ENCODE measurements at places on chromosomes 5 and 9. TPM values are rescaled to one million over a fixed set of nuclear protein-coding genes. Genes with fewer than 3 reads are reported as not detected.

GRCh38 chr5:156543348-156544145 is 216.6 kb downstream of the SGCD start:
- no peaks in the 10 kb centered on the region for H3K36me3 ChIP-seq
- no peaks in the 10 kb centered on the region for H3K27me3 ChIP-seq
- no peak for DNase-seq
- H3K4me3 ChIP-seq: no peak overlapping the region

GRCh38 chr9:30075451-30076199 is 2308.8 kb upstream of the ACO1 start:
- no peak overlapping the region for H3K27ac ChIP-seq
- no peak overlapping the region for H3K4me3 ChIP-seq
- H3K4me1 ChIP-seq: no peaks in the 10 kb centered on the region
- H3K36me3 ChIP-seq: no peaks in the 10 kb centered on the region

SPATA6L gene
- 0.91 TPM for polyA plus RNA-seq

- no peaks in the 10 kb centered on the region for H3K36me3 ChIP-seq
- H3K4me1 ChIP-seq: no peaks in the 10 kb centered on the region
- H3K4me3 ChIP-seq: no peak overlapping the region
These were observed 1767.7 kb downstream of the EFNA5 start for GRCh38 chr5:105903069-105903468.

GRCh38 chr5:59133764-59134261 is 550.9 kb downstream of the RAB3C start:
- no peak for DNase-seq
- H3K4me1 ChIP-seq: no peaks in the 10 kb centered on the region
- no peaks in the 10 kb centered on the region for H3K36me3 ChIP-seq
- no peak overlapping the region for H3K27ac ChIP-seq
- H3K4me3 ChIP-seq: no peak overlapping the region
- H3K27me3 ChIP-seq: no peaks in the 10 kb centered on the region

DNA sequence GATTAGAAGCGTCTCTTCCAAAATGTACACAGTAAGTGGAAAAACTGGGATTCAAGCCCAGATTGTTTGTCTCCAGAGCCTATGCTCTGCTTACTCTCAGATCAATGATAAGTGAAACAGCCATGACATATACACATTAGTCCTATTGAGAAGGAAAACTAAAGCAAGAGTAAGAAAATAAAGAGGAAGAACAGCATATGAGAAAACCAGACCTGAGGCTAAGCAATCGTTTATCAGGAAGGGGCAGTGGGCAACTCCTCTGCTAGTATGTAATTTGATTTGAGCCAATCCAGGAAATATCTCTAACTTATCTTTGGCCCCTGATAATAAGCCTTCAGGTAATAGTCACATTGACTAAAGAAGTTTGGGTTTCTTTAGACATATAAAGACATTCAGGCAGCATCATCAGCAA is 789.9 kb upstream of the C9orf72 start:
- no peak overlapping the region for H3K27ac ChIP-seq
- no peak overlapping the region for H3K4me3 ChIP-seq
- no peaks in the 10 kb centered on the region for H3K4me1 ChIP-seq
- no peaks in the 10 kb centered on the region for H3K36me3 ChIP-seq

DNA sequence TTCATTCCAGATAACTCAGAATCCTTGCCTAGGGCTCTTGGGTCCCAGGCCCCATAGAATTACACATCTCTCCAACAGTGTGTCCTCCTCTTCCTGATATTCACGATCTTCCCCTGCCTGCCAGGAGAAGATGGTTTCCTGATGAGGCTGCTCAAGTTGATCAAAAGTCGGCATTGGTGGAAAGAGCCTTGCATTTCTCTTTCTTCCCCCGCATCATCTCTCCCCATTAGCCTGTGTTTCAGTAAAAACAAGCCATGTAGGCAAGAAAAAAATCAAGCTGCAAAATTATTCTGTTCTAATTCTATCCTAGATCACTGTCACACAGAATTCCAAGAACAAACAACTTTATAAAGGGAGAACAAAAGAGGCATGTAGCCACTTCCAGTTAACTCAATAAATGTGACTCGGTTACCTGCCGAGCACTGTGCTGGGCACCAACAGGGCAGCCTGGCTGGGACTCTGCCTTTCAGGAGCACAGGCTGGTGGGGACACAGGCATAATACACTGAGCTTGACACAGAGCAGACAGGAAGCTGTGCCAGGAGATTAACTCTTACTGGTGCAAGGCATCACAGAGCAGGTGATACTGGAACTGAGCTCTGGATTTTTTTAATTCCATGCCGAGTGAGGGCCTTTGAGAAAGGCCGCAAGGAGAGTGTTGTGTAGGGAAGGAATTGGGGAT is 25.6 kb downstream of the TMOD1 start:
- H3K36me3 ChIP-seq: no peaks in the 10 kb centered on the region
- H3K4me3 ChIP-seq: no peak overlapping the region
- H3K27ac ChIP-seq: no peak overlapping the region
- no peak for DNase-seq
- no peaks in the 10 kb centered on the region for H3K4me1 ChIP-seq

GRCh38 chr9:13140843-13141592 is 138.5 kb downstream of the MPDZ start:
- H3K4me1 ChIP-seq: no peaks in the 10 kb centered on the region
- H3K36me3 ChIP-seq: peaks cover 4% of the 10 kb centered on the region
- no peak overlapping the region for H3K4me3 ChIP-seq
- no peak overlapping the region for H3K27ac ChIP-seq

DNA sequence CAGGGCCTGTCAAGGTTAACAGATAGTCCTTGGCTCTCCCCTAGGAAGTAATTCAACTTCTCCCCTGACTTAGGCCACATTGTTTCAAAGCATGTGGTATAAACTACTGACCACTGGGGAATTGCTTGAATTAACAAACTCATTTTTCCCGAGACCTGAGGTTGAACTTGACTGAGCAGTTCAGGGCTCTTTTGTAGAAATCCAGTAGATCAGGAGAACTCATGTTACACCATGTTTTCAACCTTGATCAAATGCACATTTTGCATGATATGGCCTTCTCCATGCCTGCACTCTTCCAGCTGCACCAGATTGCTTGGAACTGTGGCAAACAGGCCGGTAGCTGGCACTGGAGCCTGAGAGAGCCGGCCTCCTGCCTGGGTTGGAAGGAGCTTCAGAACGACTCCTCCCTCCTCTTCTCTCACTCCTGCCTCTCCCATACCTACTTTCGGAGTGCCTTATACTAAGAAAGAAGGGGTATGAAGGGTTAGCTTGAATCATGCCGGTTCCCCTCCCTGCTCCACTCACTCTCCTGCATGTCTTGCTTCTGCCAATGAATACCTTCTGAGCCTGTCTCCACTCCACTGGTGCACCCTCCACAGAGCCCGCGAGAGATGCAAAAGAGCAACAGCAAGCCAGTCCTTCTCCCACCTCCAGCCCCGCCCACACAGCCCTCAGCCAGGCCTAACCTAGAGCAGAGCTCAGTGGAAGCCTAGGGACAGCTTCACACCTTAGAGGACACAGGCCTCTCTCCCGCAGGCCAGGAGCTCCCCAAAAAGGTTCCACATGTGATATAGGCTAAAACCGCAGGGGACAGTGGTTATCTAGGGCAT is 159.4 kb downstream of the MACROH2A1 start:
- peak; percentile 13 for DNase-seq
- H3K36me3 ChIP-seq: no peaks in the 10 kb centered on the region
- peaks cover 12% of the 10 kb centered on the region for H3K4me1 ChIP-seq
- no peak overlapping the region for H3K4me3 ChIP-seq

- H3K27ac ChIP-seq: no peak overlapping the region
- H3K4me3 ChIP-seq: no peak overlapping the region
- no peaks in the 10 kb centered on the region for H3K27me3 ChIP-seq
- no peaks in the 10 kb centered on the region for H3K4me1 ChIP-seq
These were observed 33.3 kb upstream of the ABCA1 start for GRCh38 chr9:104961238-104961637.

DNA sequence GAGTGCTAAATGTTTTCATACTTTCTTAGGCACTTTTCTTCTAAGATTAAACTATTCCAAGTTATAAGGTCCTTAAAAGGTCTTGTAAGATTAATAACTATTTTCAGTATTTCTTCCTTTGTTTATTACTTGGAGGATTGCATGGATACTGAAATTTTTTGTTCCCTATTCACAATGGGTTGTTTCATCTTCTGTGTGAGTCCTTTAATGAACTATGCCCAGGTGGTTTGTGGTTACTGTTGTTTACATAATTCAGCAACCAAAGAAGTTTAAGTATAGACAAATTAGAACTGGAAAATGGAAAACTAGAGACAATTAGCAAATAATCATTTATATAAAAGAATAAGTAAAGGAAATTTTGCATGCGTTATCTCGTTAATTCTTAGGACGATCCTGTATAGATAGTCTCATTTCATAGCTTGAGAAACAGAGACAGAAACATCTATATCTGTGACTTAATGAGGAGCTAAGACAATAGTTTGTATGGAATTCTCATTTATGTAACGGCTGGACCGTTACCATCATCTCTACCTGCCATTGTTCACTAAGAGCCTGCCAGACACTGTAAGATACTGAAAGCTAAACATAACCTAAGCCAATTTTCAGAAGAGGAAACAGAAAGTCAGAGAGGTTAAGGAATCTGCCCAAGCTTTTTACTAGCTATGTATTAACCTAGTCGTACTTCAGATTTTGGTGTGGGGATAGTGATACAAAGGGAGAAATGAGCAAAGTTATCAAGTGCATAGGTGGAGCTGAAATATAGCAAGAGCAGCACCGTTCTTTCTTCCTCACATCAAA is 148.2 kb downstream of the PAM start:
- H3K36me3 ChIP-seq: no peaks in the 10 kb centered on the region
- no peak for DNase-seq
- H3K4me3 ChIP-seq: no peak overlapping the region
- H3K27me3 ChIP-seq: no peaks in the 10 kb centered on the region
- H3K27ac ChIP-seq: no peak overlapping the region

GRCh38 chr9:2676466-2676865 is 40.8 kb upstream of the KCNV2 start:
- no peak for DNase-seq
- no peak overlapping the region for H3K27ac ChIP-seq
- H3K4me1 ChIP-seq: no peaks in the 10 kb centered on the region
- H3K36me3 ChIP-seq: no peaks in the 10 kb centered on the region
- H3K4me3 ChIP-seq: no peak overlapping the region

CTXN3 gene
- polyA plus RNA-seq: not detected

GRCh38 chr9:86664603-86665002 is 282.7 kb downstream of the GAS1 start:
- H3K4me3 ChIP-seq: no peak overlapping the region
- DNase-seq: no peak
- H3K4me1 ChIP-seq: no peaks in the 10 kb centered on the region
- H3K27me3 ChIP-seq: no peaks in the 10 kb centered on the region
- no peaks in the 10 kb centered on the region for H3K36me3 ChIP-seq

DNA sequence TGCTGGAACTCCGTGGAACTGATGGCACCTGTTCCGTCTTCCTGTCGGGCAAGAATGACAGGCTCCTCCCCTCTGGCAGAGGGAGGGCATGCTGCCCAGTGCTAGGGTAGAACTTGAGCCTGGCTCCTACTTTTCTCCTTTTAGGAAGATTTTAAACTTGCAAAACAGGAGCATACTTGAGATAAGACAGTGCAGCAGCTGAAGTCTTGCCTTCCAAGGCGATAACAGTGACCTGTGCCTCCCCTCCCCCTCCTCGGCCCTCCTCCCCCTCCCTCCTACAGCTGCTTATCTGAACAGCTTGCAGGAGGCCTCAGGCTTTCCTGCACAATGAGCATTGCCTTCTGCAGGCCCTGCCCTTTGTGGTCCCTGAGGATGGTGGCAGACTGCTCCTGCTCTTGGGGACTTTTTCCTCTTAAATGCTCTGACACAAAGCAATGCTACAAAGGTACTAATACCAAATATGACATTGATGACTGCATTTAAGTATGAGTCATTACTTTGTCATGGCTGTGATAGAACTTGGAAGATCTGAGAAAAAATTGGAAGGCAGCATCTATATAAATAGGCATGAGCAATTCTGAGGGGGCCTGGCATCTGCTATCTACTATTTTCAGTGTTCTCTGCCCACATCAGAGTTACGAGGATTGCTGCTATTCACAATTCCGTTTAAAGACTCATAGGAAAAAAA is 2.0 kb downstream of the GADD45G start:
- H3K4me1 ChIP-seq: peaks cover 18% of the 10 kb centered on the region
- peak; percentile 83 for DNase-seq
- H3K27me3 ChIP-seq: no peaks in the 10 kb centered on the region
- no peak overlapping the region for H3K4me3 ChIP-seq
- H3K36me3 ChIP-seq: no peaks in the 10 kb centered on the region

DNA sequence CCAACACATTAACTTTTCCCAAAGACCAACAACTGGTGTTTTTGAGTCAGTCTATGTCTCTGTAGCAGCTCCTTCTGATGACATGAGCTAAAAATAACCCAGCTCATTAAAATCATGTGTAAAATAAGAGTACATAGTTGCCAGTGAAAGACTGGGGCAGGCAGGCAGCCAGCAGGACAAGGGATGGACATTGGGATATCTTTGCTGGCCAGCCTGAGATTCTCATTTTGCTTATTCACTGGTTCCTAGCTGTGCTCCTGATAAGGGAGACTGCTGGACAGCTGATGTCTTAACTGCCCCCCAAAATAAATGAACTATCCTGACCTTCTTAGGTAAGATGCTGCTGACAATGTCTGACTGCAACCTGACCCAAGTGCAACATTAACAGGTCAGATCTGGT is 33.9 kb downstream of the EPB41L4B start:
- no peak overlapping the region for H3K4me3 ChIP-seq
- no peaks in the 10 kb centered on the region for H3K36me3 ChIP-seq
- peak; percentile 19 for DNase-seq
